Umbilical cord (tissue), 2 donors: ENCODE measurements at places on chromosomes 7 and 10.
A peak's percentile ranks its signal among the peaks of the same experiment; 100 is the strongest.

GRCh38 chr7:135184254-135184841 lies 13.8 kb upstream of the CYREN start:
- no peak for DNase-seq

- peak; percentile 1 for DNase-seq
These were observed 710.2 kb upstream of the POM121L12 start for GRCh38 chr7:52325237-52325636.

DNA sequence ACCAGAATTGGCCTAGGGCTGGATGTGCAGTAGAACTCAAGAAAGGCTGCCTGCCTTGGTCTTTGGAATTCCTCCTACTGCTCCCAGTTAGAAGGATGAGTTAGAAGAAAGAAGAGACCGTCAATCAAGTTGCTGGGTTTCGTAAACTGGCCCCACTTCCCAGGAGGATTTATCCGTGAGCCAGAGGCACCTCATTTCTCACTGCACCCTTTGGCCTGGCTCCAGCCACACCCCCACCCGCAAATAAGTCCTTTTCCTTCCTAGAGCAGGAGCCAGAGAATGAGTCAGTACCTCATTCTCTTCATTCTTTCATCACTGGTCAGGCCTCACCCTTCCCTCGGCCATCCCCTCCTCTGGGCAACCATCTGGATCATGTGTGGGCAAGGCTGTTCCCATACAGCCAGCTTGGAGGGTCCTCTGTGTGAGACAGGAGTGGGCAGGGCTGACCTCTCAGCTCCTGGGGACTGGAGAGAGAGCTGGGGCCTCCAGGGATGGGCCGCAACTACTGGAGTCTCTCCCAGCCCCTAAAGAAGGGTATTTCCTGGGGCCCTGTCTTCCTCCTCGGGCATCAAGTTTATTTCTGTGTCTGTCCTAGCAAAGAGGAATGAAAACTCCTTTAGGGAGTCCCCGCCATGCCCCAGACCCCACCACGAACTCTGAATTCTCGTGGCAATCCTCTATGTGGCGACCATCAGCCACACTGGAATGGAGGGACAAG lies 87.2 kb upstream of the DUSP5 start:
- peak; percentile 83 for DNase-seq

GRCh38 chr7:21113609-21114415 lies 314.1 kb upstream of the SP4 start:
- no peak for DNase-seq

DNA sequence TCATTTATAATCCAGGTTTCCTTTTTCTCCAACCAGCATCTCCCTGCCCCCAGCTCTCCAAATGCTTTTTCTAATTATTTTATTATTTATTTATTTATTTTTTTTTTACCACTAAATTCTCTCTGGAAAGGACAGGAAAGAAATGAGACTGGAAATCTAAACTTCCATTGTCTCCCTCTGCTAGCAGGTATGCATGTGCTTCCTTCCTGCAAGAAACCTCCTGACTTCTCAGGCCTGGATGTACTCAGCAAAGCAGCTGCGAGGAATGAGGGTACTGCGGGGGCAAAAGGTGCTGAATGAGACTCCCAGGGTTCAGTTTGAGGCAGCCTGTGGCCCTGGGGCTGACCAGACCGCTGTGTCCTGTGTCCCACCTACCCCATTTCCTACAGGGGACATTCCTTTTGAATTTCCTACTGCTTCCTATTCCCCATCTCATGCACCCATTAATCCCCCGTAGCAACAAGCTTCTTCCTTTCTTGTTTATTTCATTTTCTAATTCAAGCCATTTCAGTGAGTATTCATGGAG lies 324.6 kb upstream of the IGFBP3 start:
- no peak for DNase-seq
